ENCODE measurements at places on chromosomes 5 and 9.

DNA sequence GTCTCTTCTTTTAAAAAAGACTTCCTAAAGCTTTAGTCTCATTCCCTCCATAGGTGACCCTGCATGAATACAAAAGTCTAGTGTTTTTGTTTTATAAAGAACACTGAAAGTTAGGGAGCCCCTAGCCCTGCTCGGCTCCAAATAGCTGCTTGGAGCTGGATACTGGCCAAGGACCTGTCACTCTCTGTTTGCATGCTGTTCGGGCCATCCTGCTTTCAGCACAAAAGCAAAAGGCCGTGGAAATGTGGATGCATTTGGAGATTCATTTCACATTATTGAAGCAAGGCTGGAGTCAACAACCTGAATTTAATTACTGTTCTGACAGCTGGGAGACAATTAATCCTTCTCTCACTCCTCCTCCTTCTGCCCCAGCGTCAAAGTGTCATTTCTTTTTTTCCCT is 151.7 kb upstream of the NMUR2 start:
- no peak for DNase-seq

GRCh38 chr5:36150676-36151433 is 832 bp downstream of the LMBRD2 start:
- peak; percentile 23 for DNase-seq

DNA sequence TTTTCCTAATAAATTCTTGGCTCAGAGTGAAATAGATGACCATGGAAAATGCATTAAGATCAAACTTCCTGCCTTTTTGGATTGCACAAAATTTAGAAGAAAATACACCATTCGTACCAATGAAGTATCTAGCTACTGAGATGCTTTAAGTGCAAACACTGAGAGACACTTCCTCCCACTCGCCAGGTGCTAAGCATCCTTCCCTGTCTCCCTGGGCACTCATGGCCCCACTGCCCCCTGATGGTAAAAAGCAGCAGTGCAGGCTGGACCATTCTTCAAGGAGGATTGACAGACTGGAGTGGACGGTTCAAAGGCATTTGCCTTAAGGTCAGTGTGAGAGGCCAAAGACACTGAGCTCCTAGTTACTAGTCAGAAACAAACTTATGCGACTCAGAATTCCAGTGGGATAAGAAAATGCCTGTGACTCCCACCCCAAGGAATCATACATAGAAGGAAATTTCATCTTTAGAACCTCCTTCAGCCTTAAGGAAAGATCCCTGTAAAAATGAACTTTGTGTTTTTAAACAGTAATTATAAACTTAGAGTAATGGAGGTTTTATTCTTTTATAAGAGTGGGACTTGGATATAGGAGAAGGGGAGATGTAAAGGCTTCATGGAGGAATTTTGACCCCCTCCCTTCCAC is 86.0 kb upstream of the SLC30A5 start:
- peak; percentile 66 for DNase-seq

GRCh38 chr5:154179846-154180710 is 10.5 kb upstream of the GALNT10 start:
- DNase-seq: peak; percentile 66

DNA sequence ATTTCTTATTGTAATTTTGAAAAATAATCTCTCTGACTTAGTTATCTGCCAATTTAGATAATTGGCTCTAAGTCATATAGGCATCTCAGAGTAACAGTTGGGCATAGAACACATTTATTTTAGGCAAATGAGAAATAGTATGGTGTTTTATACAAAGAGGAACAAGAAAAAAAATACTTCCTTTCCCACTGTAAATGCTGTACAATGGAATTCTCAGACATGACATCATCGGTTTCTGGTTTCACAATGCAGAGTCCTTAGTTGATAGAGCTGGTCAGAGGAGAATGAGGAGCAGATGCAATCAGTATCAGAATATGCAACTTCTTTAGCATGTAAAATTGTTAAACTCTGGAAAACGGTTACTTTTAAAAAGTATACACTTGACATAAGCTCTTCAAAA is 49.4 kb downstream of the PLK2 start:
- DNase-seq: no peak

DNA sequence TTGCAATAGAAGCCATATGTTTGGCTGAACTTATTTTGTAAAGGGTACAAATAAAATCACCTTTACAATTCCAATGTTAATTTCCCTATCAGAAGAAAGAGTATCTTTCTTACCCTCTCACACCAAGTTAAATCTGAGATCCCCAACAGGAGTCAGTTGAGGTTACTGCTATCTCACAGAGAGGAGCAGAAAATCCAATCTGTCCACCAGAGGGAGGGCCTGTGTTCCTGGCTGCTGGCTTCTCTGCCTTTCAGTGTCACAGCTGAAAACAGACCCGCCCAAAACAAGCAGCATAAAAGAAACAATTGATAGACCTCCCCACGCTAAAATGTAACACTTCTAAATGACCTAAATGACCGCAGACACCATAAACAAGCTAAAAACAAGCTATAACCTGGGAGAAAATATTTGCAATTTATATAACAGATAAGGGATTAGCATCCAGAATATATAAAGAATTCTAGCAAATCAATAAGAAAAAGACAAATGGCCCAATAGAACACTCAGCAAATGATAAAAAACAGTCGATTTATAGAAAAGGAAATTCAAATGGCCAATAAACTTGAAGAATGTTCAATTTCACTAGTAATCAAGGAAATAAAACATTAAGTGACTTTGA is 24.5 kb upstream of the MVB12B start:
- DNase-seq: peak; percentile 48

DNA sequence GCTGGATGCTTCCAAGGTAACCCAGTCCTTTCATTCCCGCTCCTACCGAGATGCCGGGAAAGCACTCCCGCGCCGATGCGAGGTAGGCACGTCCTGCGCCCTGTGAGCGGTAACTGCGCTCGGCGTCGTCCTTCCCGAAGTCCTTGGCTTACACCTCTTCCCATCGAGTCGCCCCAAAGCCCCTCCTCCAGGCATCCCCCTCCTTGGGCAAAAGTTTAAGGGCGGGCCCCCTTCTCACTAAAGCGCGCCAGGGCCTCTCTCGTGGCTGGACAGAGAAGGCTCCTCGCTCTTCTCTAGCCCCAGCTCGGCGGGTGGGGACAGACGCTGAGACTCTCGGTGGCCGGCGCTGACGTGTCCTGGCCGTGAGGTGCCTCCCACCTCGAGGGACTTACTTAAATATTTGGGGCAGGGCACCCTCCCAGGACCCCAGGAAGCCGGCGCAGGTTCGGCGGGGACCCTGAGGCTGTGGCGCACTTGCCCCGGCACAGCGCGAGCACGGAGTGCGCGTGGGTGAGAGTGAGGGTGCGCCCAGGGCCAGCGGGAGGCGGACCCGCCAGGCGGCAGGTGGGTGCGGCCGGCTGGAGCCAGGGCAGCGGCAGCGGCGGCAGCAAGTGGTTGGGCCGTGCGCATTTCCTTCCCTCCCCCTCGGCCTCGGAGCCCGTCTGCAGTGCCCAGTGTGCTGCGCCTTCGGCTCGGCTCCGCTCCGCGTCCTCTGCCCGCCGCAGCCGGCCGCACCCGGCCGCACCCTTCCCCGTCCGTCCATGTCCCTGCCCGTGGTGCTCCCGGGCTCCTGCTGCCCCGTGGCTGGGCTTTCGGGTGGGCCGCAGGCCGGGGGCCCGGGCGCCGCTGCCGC is at the start of gene ENTREP1:
TSS of gene ENTREP1 (plus strand) at position 667 of the 853 bp plus-strand sequence. CDS start at position 762, 95 bp downstream.
- DNase-seq: no peak

- no peak for DNase-seq
Measured at GRCh38 chr5:97406946-97407676, 224.1 kb upstream of the RIOK2 start.

DNA sequence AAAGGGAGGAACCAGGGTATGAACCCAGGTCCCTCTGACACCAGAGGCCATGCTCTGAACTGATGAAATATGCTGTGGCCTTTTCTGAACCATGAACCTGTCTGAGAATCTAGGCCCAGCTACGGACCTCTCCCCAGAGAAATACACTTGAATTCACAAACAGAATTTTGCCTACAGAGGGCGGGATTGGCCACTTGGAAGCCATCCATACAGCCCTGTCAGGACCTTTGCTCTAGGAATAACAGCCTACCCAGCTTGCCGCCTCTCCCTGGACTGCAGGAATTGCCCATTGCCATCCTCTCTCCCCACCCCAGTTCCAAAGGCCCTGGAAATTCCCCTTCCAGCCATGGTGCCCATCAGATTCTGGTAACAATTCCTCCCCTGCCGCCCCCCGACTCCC is 26.6 kb downstream of the MORN5 start:
- DNase-seq: no peak

- DNase-seq: no peak
Measured at GRCh38 chr5:133150909-133151544, 99.2 kb downstream of the HSPA4 start.

- DNase-seq: no peak
Measured at GRCh38 chr9:107838766-107839165, 349.2 kb upstream of the KLF4 start.

- no peak for DNase-seq
Measured at GRCh38 chr5:78232163-78232562, 62.3 kb downstream of the AP3B1 start.

DNA sequence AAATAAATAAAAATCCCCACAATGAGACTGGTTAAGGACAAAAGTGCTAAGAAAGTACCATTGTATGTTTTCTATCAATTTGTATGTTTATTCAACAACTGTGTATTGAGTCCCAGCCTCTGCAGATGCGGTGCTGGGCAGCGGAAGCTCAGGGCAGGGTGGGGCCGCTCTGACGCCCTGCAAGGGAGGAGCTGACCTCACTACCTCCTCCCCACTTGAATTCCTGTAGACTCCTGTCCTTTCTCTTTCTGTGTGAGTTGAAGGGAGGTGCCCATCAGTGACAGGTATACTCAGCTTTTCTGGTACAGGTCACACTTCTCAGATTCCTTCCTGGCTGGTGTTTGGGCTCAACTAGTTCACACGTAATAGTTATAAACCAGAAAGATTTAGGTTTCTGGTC is 27.0 kb downstream of the ANGPTL2 start:
- DNase-seq: no peak

DNA sequence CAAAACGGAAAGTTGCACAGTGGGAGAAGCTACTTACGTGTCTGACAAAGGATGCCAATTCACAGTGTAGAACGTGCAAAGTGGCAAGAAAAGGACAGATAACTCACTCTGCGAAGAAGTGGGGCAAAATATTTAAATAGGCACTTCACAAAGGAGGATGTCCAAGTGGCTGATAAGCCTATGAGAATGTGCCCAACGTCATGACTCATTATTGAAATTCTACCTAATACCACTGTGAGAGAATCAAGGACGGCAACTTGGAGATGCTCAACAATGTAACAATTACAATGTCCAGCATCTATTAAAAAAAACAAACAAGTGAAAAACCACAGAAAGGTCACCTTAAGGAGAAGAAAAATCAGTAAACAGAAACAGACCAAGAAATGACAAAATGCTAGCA is 59.0 kb downstream of the NACC2 start:
- no peak for DNase-seq

DNA sequence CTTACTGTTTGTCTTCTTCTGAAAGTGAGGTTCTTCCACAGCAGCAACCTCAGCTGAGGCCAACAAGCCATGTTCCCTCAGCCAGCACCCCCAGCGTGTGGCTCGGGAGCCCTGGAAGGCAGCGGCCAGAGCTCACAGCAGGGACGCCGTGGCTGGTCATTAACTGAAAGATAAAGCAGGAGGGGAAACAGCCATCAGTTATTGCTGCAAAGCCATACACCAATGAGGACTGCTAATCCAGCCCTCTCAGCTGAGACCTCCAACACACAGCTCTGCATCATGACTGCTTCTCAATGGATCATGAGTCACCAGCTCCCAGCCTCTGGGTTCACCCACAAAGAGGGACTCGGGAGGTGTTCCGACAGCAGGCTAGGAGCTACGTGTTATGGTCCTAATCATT is 24.3 kb downstream of the ABCA1 start:
- no peak for DNase-seq

- DNase-seq: no peak
Measured at GRCh38 chr5:53601570-53601969, 41.1 kb downstream of the NDUFS4 start.

GRCh38 chr5:151954255-151954654 is 29.6 kb upstream of the GLRA1 start:
- DNase-seq: no peak

GRCh38 chr5:144369006-144369405 is 198.3 kb downstream of the KCTD16 start:
- DNase-seq: no peak

GRCh38 chr5:72498284-72498683 is 8.9 kb downstream of the ZNF366 start:
- no peak for DNase-seq

DNA sequence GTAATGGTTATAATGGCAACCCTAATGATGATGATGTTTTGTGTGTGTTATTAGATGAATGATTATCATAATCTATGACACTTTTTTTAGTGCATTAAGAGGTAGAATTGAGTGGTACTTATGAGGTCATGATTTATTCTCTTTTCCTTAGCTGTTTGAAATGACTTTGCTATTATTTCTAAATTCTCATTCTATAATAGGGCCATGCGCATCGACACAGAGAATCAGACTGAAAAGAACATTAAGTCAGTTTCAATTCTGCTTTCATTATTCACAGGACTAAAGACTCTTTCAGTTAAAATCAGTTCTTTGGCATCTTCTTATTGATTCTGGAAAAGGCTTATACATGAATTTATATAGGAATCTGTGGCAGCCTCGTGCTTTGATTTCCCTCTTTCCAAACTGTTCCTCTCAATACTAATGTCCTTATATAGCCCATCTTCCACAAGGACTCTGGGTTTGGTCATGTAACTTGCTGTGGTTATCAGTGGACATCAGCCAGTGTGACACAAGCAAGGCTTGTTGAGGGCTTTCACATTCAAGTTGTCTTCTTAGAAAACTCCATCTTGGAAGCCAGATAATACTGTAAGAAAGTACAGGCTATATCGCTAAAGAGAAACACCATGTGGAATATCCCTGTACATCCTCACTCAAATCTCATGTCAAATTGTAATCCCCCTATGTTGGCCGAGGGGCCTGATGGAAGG is 140.3 kb upstream of the CHD1 start:
- DNase-seq: no peak

GRCh38 chr5:74421377-74421776 is 219.2 kb downstream of the ENC1 start:
- DNase-seq: no peak

DNA sequence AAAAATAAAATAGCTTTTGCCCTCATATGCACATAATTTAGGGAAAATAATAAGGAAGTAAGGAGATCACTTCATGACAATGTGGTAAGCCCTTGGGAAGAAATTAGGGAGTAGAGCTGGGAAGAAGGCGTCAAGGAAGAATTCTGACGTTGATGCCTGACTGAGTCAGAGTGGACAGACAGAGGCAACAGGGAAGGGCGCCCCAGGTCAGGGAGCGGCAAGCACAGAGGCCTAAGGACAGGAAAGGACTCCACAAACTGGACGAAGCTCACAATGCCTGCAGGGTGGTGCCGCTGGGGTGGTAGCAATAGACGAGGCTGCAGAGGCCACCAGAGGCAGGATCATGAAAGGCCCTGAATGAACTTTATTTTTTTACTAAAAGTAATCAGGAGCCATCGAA is 7.6 kb downstream of the DRD1 start:
- no peak for DNase-seq

GRCh38 chr5:133292300-133292699 is 240.5 kb downstream of the HSPA4 start:
- DNase-seq: no peak

GRCh38 chr9:97851446-97851883 is 1.6 kb upstream of the FOXE1 start:
- no peak for DNase-seq

GRCh38 chr5:131685516-131686171 is 50.6 kb upstream of the RAPGEF6 start:
- no peak for DNase-seq

- no peak for DNase-seq
Measured at GRCh38 chr5:36768450-36768849, 108.1 kb upstream of the NIPBL start.

- DNase-seq: no peak
Measured at GRCh38 chr9:21854594-21854993, 52.2 kb downstream of the MTAP start.

- DNase-seq: no peak
Measured at GRCh38 chr5:84292000-84292642, 92.6 kb downstream of the EDIL3 start.

All from CD4-positive, alpha-beta T cell treated with Interleukin-15 for 4 hours (primary cell).